ENCODE measurements at places on chromosomes 16 and 17.
A peak's percentile ranks its signal among the peaks of the same experiment; 100 is the strongest.

DNA sequence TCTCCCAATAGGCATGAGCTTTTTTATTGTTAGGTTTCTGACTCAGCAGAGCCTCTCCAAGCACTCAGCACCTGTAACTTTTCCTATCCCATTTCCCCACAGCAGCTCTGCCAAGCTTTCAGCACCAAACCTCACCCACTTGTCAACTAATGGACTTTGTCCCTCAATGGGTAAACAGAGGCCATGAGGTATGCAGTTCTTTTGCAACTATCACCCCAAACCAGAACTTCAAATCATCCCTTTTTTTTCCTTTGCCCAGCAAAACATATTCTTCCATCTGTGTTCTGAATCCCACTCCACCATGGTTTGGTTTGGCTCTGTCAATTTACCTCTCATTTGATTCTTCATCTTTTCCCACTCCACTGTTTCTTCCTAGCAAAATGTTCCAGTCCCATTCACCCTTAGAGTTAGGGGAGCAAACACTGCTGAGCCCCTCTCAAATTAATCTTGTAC lies 58.1 kb downstream of the TOX3 start:
- no peak for DNase-seq

GRCh38 chr16:47158992-47159391 lies 15.2 kb upstream of the NETO2 start:
- DNase-seq: no peak

DNA sequence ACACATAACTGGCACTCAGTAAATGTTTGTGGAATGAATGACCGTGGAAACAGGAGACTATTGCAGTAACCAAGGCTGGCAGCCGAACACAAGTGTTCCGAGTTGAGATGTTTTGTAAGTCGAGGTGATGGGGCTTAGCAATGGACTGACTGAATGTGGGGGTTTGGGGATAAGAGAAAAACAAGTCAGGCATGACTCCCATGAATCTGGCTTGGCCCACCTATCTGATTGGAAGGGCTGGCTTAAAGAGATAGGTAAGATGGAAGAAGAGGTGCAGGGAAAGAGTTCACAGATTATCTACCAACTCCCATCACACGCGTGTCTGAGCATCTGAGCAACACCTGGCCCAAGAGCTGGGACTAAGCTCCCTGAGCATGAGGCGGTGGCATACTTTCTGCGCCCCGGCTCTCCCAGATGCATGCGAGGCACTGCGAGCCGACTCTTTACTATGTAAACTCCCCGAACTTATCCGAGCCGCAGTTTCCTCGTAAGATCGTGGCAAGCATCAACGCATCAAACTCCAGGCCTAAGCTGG lies 539 bp downstream of the IFT20 start:
- DNase-seq: no peak

DNA sequence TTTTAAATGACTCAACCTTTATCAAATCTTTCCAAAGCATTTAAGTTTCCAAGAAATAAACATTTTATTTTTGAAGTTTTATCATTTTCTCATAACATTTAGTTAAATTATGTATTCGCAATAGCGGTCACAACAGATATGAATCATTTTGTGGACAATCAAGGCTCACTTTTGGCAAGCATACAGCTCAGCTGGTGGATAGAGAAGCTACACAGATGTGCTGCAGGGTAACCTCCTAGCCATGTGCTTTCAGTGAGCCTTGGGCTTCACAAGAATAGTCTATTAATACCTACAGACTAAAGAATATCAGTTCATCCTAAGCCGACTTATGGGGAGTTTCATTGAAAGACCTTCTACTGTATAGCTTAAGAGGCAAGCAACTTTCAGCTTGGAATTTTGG lies 144.8 kb downstream of the MRTFB start:
- no peak for DNase-seq

GRCh38 chr17:77217566-77217965 lies 76.8 kb downstream of the SEC14L1 start:
- no peak for DNase-seq

DNA sequence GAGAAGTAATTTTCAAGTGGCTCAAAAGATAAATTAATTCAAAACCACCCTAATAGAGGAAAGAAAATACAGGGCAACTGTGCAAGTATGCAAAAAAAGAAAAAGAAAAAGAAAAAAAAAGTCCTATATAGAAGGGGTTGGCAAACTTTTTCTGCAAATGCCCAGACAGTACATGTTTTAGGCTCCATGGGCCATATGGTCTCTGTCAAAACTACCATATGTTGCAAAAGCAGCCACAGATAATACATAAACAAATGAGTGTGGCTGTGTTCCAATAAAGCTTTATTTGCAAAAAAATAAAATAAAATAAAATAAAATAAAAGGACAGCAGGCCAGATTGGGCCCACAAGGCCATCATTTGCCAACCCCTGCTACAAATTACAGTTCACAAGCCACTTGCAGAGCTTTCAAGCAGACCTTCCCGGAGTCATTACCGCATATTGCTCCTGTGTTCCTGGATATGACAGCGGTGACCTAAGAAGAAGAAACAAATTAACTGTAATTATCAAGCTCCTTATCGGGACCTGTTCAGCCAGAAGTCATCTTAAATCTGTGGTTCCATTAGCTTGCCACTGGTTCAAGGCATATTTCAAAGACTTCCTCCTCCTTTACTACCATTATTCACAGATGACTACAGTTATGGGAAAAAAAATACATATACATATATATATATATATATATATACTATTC lies 15.9 kb downstream of the ZC3H7A start:
- no peak for DNase-seq

GRCh38 chr16:46918905-46919792 lies 35.0 kb downstream of the GPT2 start:
- DNase-seq: no peak

- no peak for DNase-seq
These were observed 1030.3 kb upstream of the CDH8 start for GRCh38 chr16:63066552-63066951.

DNA sequence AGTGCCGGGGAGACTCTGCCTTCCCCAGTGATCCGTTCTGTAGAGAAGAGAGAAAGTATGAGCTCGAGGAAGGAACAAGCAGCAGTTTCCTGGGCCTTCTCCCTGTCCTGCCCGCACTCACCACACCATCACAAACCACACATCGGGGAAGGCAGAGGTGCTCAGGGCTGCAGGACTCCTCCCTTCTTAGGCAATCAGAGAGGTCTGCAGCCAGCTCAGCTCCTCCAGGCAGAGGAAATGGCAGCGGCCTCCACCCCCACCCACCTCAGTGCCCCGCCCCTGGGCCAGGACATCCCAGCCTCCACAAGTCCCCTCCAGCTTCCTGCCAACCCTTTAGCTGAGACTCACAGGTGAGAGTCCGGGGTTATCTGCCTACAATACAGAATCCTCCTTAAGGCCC lies 2.0 kb downstream of the ZNF319 start:
- no peak for DNase-seq

DNA sequence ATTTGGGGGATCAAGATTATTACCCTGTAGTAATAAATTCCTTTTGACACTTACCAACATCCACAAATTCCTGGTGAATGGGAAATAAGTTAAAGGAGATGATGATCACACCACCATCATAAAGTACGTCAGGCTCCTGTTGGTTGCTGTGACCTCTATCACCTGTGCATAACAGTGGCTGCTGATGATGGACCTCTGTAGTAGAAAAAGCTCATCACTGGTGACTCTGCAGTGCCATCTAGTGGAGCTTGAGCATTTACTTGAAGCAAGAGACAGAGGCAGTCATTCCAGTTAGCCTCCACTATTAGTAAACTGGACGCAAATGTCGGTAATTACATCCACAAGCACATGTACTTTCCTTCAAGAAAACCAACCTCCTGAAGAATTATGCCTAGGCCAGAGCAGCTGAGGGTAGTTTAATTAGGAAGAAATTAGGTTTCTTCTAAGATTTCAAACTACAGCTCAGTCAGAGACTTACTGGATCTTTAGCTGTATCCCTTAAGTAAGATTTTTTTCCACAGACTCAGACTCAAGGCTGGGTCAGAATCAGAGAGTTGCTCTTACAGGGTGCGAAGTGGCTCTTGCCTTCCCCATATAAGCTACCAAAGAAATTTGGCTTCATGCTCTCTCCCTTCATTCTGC lies 39.3 kb downstream of the CYB561 start:
- DNase-seq: peak; percentile 90

DNA sequence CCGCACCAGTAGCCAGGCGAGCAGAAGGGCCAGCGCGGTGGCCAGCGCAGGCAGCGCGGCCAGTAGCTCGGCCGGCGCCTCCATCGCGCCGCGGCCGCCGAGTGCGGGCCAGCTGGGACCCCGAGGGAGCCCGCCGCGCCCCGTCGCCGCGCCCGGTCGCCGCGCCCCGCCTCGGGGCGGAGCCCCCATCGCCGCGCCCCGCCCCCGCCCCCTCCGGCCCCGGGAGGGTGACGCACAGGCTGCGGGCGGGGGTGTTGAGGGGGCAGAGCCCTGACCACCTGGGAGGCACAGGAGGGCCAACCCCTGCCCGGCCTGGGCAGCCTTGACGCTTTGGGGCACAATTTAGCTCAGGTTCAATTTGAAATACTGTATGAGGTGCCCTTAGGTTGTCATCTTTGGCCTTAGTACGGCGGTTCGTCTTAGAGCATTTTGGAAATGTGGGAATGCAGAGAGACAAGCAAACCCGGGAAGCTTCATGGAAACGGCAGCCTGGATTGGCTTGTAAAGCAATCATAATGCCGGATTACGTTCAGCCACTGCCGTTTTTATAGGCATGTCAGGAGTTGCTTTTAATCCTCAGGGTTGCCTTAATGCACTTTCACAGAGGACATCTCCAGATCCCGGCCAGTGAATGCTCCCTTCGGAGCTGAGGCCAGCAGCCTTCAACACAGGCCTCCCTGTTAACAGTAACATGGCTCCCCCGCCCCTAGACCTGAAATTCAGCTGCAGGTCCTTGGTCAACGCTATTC lies at the start of gene MXRA7:
Gene MXRA7 (minus strand): TSS at position 103 of the 749 bp plus-strand sequence. CDS start 19 bp downstream, at position 84.
- DNase-seq: peak; percentile 78

GRCh38 chr16:27780468-27781194 lies 230.7 kb downstream of the KATNIP start:
- no peak for DNase-seq

- DNase-seq: no peak
These were observed 9.3 kb downstream of the C16orf78 start for GRCh38 chr16:49382916-49383315.

DNA sequence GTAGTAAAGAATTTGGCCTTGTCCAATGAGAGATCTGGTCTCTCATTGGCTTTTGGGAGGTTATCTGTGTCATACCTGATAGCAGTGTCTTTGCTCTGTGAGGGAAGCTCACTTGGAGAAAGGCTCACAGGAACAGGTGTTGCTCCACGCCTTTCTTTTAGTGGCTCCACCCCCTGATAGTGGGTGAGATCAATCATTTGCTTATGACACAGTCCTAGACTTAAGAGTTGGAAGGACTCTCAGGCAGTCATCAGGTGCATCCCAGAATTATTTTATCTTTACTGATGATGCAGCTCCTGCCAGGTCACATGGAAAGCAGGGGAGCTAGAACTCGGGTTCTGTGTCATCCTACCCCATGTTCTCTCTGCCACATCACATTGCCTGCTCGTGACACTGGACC lies 59.3 kb downstream of the CENPV start:
- DNase-seq: no peak

DNA sequence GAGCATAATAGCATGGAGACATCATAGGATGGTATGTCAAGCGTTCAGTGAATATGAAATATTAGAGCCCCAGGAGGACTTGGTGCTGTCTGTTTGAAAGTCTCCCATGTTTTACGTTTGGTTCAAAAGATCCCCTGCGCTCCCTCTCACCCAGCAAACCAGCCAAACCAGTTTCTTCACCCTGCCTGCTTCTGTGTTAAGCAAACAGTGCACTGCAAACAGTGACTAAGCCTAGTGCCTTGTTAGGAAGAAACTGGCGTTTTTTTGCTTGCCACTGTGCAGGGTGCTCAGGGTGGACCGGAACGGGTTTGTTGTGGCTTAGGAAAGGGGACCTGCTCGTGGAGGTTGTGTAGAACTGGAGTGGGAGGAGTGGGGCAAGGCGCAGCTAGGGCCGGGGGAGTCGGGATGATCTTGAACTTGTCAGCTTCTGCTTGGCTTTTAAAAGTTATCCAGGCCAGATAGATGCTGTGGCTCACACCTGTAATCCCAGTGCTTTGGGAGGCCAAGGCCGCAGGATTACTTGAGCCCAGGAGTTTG lies 7.7 kb downstream of the CDH1 start:
- DNase-seq: no peak

DNA sequence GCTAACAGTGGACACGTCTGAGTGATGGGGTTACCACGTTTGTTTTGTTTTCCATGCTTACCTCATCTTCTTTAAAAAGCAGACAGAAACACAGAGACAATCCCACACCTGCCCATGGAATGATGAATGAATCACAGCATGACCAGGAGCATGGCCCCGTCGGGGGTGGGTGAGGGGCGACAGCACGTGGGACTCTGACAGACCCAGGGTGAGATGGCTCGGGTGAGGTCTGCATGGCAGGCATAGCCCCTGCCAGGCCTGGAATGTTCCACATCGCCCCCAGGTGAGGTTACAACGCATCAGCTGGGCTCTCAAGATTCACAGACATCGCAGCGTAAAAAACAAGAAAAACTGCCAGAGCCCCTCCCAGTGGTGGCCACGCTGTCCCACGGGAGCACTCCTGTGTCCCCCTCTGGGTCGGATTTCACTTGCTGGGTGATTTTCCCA lies 18.1 kb downstream of the SLC7A5 start:
- DNase-seq: no peak

- peak; percentile 99 for DNase-seq
These were observed 8.3 kb downstream of the SOCS3 start for GRCh38 chr17:78351449-78352006.

GRCh38 chr17:50872710-50873424 lies 6.7 kb upstream of the TOB1 start:
- DNase-seq: peak; percentile 35

DNA sequence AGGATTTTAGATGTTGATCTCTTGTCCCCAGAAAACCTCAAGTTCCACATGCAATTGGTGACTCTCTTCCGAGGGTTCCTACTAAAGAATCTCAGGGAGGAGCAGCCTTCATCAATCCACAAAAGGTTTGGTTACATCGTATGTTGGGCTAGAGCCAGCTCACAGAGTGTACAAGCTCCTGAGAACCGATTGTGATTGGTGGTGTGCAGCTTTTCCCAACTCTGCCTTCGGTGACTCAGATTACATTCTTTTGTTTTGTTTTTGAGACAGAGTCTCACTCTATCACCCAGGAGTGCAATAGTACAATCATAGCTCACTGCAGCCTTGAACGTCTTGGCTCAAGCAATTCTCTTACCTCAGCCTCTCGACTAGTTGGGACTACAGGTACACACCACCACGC lies 172.4 kb downstream of the PMP22 start:
- peak; percentile 55 for DNase-seq

DNA sequence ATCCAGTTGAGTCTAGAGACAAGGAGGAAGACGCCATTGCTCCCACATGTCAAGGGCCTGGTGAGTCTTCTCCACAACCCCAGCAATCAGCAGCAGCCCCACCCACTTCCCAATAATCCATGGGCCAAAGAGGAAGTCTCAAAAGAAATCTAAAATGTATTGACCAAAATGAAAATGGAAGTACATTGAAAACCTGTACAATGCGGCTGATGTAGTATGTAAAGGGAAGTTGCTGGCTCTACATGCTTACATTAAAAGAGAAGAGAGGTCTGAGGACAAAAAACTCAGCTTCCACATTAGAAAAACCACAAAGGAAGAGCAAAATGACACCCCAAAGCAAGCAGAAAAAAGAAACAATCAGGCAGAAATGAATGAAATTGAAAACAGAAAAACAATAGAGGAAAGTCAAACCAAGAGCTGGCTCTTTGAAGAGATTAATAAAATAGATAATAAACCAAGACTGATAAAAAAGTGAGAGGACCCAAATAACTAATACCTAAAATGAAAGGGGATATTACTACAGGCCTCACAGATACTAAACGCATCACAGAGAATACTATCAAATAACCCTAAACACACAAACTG lies 100.6 kb upstream of the METRNL start:
- no peak for DNase-seq

Measured in EH (cell line).